ENCODE measurements at places on chromosomes 2 and 18. TPM values are rescaled to one million over a fixed set of nuclear protein-coding genes. Genes with fewer than 3 reads are reported as not detected.

The GPR39 gene
- 2.9 TPM for total RNA-seq

The NPPC gene
- 0.41 TPM for total RNA-seq

The ACVR2A gene
- 157 TPM for total RNA-seq

The CD207 gene
- not detected for total RNA-seq

The SEPTIN10 gene
- total RNA-seq, result 115 TPM

The CCDC141 gene
- total RNA-seq, result 1.2 TPM

The STEAP3 gene
- under 0.01 TPM for total RNA-seq

The PUS10 gene
- 4.9 TPM for total RNA-seq

The GPR148 gene
- not detected for total RNA-seq

The ANKRD30BL gene
- 12.6 TPM for total RNA-seq

The ATL2 gene
- 102 TPM for total RNA-seq

The CYTIP gene
- total RNA-seq, result 2.9 TPM

The RNF138 gene
- 77.9 TPM for total RNA-seq

The ACKR3 gene
- total RNA-seq, result 20.0 TPM

The ALKAL2 gene
- 2.0 TPM for total RNA-seq

The AP1S3 gene
- total RNA-seq, result 2.0 TPM

The CABYR gene
- 24.1 TPM for total RNA-seq

The UGT1A1 gene
- not detected for total RNA-seq

The GKN2 gene
- total RNA-seq, result not detected

The FAM124B gene
- 8.2 TPM for total RNA-seq

The NTSR2 gene
- total RNA-seq, result 0.82 TPM

The C2orf66 gene
- total RNA-seq, result not detected

The MYOM1 gene
- total RNA-seq, result 0.82 TPM
